ENCODE measurements at places on chromosomes 5 and 9.

DNA sequence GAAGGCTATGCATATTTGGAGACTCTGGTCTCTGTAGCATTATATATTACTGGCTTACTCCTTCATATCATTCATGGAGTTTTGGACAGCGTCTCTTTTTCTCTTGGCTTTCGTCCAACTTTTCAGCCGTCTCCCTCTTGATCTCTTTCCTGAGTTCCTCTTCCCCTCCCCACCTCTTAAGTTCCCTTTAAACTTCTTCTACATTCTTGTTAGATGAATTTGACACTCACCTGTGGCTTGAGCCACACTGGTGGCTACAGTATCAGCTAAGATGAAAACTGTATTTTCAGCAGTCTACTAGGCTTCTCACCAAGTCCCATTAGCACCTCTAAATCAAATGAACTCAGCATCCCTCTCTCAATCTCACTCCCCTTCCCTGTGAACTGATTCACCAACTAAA, 128.1 kb downstream of the STARD4 start:
- no peak for DNase-seq

- DNase-seq, result no peak
Observed at GRCh38 chr5:122434205-122434970, 122.4 kb downstream of the SNCAIP start.

DNA sequence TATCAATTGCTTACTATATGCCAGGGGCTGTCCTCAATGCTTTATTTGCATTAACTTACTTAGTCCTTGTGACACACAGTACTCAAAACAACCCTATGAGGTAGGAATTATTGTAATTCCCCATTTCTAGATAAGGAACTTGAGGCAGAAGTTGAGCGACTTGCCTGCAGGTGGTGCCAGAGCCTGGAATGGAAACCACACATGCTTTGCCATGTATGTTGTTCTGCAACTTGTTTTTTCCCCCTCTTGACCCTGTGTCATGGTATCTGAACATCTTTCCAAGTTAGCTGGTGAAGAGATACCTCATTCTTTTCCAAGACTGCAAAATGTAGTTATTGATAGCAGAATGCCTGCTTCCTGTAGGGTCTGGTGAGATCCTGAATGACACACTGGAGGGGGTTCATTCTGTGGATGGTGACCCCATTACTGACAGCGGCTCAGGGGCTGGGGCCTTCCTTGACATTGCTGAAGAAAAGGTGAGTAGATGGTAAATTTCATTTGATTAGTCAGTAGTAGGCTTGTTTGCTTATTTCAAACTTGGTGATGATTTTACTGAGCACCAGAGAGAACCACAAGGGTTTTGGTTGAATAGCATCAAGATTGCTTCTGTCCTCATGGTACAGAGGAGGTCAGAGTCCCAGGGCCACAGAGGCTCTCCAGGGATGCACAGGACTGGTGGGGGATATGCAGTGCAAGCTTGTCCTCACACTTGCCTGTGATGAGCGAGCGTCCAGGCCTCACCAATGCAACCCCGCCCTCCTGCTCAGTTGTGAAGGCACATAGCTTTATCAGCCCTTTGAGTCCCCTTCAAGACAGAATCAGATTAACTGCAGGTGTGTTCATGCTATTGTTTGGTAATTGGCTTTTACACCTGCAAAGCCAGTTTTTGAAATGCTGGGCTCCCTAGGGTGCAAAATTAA, 57.0 kb downstream of the COL15A1 start:
- DNase-seq, result peak; percentile 29

GRCh38 chr9:125745018-125745417, 2.2 kb upstream of the PBX3 start:
- DNase-seq, result no peak

- no peak for DNase-seq
Observed at GRCh38 chr5:112411903-112412302, 7.2 kb downstream of the EPB41L4A start.

DNA sequence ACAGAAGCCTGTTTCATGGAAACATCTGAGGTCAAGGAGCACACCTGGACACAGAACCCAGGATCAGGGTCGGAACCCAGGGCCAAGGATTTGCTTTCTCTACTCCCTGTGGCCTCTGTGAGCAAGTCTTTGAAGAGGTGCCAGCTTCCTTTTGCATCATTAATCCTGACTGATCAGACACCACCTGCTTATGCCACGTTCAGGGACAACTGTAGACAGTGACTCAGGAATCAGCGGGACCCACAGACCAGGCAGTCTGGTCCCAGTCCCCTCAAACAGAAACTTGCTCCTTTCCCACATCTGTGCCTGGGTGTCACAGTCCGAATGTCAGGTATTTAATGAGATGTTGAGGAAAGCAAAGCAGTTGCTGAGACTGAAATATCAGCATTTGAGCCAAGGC, 154.8 kb downstream of the SGCD start:
- no peak for DNase-seq

- DNase-seq, result no peak
Observed at GRCh38 chr9:89734600-89735041, 129.8 kb downstream of the GADD45G start.

GRCh38 chr9:96022445-96023051, 147.1 kb downstream of the ERCC6L2 start:
- DNase-seq, result no peak

- no peak for DNase-seq
Observed at GRCh38 chr9:110101531-110102161, 106.3 kb downstream of the C9orf152 start.

GRCh38 chr5:41748631-41749030, 121.6 kb downstream of the OXCT1 start:
- DNase-seq, result no peak

- DNase-seq, result no peak
Observed at GRCh38 chr5:167638816-167639215, 652.6 kb upstream of the WWC1 start.

- DNase-seq, result no peak
Observed at GRCh38 chr5:18605186-18605585, 970.9 kb downstream of the TAF11L14 start.

DNA sequence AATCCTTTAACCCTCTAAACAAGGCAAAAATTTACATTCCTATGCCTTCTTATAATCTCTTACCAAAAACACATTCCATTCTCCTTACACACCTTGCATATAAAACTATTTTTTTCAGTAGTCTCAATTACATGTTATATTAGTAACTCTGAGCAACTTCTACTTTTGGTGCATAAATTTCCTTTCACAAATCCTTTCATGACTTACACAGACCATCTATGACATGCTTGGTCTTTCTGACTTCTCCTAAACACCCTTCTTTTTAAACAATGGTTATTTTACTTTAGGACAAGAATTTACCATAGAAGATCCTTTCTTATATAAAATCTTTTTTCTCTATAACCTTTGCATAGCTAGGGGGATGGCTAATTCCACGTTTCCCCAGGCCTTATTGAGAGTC, 208.0 kb upstream of the ARRDC3 start:
- no peak for DNase-seq

DNA sequence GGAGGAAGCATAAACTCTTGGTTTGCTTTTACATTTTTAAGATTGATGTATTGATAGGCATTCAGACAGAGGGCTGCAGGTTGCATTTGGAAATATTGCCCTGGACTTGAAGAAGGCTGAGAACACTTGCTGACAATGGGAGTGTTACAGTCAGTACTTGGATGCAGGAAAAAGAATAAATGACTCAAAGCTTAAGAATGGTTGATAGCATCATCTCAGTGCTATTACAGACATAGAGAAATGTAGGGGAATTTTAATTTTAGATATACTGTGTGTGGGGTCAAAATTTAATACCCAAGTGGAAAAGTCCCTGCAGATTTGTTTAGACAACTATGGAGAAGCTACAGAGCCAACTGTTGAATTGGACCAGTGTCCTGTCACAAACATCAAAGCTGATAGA, 101.1 kb downstream of the ISL1 start:
- no peak for DNase-seq

- DNase-seq, result no peak
Observed at GRCh38 chr5:107294211-107294550, 376.6 kb downstream of the EFNA5 start.

DNA sequence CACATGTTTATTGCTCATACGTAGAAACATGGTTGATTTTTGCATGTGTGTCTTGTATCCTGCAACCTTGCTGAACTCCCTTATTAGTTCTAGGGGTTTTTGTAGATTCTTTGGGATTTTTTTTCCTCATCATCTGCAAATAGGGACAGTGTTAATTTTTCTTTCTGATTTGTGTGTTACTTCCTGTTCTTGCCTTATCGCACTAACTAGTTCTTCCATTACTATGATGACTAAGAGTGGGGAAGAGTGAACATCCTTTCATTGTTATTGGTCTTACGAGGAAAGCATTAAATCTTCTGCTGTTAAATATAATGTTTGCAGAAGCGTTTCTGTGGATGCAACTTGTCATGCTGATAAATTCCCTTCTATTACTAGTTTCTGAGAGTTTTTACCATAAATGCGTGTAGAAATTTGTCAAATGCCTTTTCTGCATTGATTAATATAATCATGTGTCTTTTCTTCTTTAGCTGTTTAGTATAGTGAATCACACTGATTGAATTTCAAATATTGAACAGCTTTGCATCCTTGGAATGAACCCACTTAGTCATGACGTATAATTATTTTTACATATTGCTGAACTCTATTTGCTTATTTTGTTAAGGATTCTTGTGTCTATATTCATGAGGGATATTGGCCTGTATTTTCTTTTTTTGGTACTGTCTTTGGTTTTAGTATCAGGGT, 32.1 kb upstream of the RNF130 start:
- no peak for DNase-seq

GRCh38 chr5:166582416-166582815, 1709.0 kb upstream of the WWC1 start:
- DNase-seq, result no peak

DNA sequence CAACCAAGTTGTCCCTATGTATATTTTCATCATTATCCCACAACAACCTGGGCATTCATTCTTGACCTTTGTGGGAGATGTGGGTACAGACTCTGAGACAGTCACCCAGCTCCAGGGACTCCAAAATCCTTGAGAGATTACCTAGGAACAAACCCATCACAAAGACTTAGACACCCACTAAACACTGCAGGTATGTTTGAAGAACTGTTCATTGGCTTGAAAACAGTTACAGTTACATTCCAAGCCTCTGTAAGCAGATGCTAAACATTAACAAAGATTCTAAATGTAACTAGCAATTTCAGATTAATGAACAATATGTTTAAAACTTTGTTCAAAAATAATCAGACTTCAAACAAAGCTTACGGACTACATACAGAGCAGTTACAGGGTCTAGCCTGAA, 24.7 kb downstream of the DEPDC1B start:
- DNase-seq, result no peak

DNA sequence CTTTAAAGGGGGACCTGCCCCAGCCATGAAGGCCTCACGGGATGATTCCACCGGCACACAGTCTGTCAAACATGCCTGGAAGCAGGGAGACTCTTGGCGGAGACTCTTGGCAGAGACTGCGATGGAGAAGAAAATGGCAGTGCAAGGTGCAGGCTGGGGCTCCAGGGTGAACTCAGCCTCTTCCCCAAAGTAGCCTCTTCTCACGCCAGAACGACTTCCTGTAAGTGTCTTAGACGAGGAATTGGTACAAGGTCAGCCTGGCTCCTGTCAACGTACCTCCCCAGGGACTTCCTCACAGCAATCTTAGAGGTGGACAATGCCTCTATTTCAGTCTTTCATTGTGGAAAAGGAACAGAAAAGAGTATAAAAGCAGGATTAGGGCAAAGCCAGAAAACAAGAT, 109.3 kb downstream of the UGCG start:
- no peak for DNase-seq

- peak; percentile 43 for DNase-seq
Observed at GRCh38 chr9:69671879-69672595, at the start of gene APBA1. TSS of gene APBA1 (minus strand) at chr9:69672371.

GRCh38 chr9:95092262-95093072, 225.0 kb downstream of the FANCC start:
- no peak for DNase-seq

- DNase-seq, result no peak
Observed at GRCh38 chr9:123912167-123912897, 17.6 kb downstream of the DENND1A start.

- DNase-seq, result no peak
Observed at GRCh38 chr5:29508131-29508530, 1685.4 kb upstream of the CDH6 start.

- DNase-seq, result no peak
Observed at GRCh38 chr9:26158631-26159150, 480.4 kb upstream of the TUSC1 start.

GRCh38 chr5:79135790-79136553, 24.4 kb downstream of the BHMT start:
- no peak for DNase-seq

GRCh38 chr9:35649431-35650340, 1.0 kb downstream of the SIT1 start:
- peak; percentile 48 for DNase-seq

GRCh38 chr5:56078278-56079156, 83.8 kb upstream of the IL6ST start:
- no peak for DNase-seq
